ENCODE measurements at places on chromosomes 2 and 18. TPM values are rescaled to one million over a fixed set of nuclear protein-coding genes. Genes with fewer than 3 reads are reported as not detected.

OSBPL6 gene
- 3.0 TPM for total RNA-seq

MRPL19 gene
- total RNA-seq = 60.9 TPM

GRCh38 chr2:16745466-16745865 is 79.8 kb upstream of the CYRIA start:
- no peak overlapping the region for H3K27ac ChIP-seq
- H3K4me3 ChIP-seq = no peak overlapping the region
- no peaks in the 10 kb centered on the region for H3K27me3 ChIP-seq
- DNase-seq = no peak
- H3K4me1 ChIP-seq = no peaks in the 10 kb centered on the region
- no peaks in the 10 kb centered on the region for H3K36me3 ChIP-seq

DNA sequence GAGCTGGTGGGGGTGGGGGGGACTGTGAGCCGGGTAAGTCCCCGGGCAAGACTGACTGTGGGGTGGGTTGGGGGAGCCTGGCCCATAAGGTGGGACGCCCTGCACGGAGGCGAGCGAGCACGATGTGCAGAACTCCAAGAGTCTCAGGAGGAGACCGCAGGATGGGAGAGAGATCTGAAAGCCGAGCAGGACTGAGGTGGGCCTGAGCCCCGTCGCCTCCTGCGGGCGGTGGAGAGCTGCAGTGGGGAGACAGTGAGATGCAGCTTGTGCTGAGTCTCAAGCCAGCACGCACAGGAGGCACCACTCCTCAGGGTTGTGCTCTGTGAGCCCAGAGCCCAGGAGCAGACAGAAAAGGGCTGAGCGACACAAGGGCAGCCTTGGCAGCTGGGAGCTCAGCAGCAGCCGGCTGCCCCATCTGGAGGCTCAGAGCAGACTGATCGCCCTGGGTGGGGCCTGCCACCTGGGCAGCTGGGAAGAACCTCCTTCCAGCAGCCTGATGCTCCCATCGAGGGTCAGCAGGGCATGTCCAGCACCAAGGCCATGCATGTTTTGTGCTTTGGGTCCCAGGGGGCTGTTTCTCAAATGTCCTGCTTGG is 15.9 kb downstream of the ARHGEF4 start:
- no peak overlapping the region for H3K4me3 ChIP-seq
- H3K36me3 ChIP-seq = no peaks in the 10 kb centered on the region
- H3K27me3 ChIP-seq = no peaks in the 10 kb centered on the region
- no peak overlapping the region for H3K27ac ChIP-seq
